ENCODE measurements at places on chromosomes 16 and 17. TPM values are rescaled to one million over a fixed set of nuclear protein-coding genes. Genes with fewer than 3 reads are reported as not detected.

GRCh38 chr17:66367107-66367506 lies 64.7 kb downstream of the PRKCA start:
- DNase-seq: no peak

DNA sequence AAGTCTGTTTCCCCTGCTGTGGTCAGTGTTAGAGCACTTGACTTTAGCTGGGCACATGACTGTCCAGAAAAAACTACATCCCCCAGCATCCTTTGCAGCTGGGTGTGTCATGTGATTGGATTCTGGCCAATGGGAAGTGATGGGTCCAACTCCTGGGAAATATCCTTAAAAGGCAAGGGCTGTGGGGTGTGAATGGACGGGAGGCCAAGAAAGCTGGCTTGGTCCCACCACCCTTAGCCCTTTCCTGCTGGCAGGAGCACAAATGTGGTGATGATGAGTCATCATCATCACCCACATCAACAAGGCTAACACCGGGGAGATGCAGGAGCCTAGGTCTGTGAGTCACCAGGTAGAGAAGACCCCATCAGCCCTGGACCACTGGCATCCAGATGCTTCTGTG lies 341.7 kb downstream of the C16orf95 start:
- DNase-seq: no peak

GRCh38 chr16:732936-733335 lies 6.0 kb downstream of the HAGHL start:
- peak; percentile 32 for DNase-seq

GRCh38 chr16:57804111-57804837 lies 2.0 kb upstream of the KIFC3 start:
- no peak for DNase-seq

- DNase-seq: no peak
These were observed 148.9 kb downstream of the CMIP start for GRCh38 chr16:81593481-81593880.

DNA sequence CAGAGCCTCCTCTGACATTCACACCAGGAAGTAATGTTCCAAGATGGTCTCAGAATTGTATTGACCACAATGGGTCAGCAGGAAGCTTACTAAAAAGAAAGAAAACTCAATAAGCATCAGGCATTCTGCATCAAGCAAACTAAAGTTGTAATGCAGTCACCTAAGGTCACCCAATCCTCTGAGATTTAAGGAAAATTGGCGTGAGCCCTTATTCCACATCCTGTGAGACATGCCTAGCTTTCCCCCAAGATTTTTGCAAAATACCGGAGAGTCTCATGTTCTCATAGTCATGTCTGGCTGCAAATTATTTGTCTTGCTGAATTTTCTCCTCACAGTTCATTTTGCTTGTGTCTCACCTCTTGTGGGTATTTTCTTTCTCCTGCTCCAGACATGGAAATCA lies 417.1 kb upstream of the SOX9 start:
- DNase-seq: no peak

DNA sequence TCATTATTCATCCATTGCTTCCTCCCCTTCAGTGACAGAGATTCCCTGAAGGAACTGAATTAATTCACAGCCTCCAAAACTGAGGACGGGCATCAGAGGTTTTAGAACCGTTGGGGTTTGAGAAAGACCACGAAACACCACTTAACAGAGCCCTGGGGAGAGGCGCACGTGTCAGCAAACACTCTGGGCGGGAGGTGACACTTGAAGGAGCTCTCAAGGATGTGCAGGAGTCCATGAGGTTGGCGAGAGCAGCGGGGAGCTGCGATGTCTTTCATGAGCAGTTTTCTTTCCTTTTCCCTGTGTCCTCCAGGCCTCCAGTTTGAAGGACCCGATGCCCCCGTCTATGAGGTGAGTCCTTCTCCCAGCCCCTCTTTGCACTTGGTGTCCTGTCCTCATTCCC lies 23.7 kb downstream of the B4GALNT2 start:
- no peak for DNase-seq

DNA sequence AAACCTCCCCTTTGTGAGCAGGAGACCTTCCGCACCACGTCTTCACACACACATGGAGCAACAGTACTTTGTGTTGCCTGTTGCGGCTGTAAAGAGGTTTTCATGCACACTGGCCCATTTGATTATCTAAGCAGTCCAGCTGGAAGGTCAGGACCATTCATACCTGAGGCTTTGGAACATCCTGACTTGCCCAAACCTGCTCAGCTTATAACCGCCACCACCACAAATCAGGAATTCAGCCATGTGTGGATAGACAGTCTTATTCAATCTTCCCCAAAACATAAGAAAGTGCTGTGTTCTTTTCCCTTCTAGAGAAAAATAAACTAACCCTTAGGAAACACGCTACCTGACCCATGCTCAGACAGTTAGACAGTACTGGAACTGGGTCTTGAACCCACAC lies 81.6 kb upstream of the XYLT1 start:
- no peak for DNase-seq

- DNase-seq: no peak
These were observed 4.1 kb downstream of the NXN start for GRCh38 chr17:975371-975915.

DNA sequence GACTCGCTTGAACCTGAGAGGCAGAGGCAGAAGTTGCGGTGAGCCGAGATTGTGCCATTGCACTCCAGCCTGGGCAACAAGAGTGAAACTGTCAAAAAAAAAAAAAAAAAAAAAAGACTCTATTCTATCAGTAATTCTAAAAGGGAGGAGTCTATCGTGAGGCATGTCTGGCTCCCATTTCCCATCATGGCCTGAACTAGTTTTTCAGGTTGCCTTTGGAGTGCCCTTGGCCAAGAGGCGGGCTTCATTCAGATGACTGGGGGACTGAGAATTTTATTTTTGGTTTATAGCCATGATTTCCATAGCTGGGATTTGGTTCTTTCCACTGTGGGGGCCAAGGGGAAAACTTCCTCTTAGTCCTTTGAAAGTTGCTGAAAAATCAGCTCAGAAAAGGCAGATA lies 3.5 kb upstream of the SNX29 start:
- DNase-seq: peak; percentile 53

DNA sequence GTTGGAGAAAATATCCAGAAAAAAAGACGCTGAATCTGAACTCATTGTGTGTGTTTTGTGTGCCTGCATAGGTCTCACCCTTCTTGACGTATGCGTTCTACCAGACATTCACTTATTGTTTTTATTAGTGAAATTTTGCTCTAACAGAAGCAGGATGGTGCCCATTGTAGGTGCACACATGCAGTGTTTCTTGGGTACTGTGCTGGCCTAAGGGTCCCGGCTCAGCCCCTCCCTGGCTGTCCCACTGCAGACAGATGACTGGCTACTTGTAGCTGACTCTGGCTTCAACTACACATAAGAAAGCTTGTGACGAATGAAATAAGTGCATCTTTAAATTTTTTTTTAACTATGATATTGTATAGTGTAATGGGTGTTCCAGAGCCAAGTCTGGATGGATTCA lies 227.0 kb downstream of the CBLN1 start:
- DNase-seq: no peak

DNA sequence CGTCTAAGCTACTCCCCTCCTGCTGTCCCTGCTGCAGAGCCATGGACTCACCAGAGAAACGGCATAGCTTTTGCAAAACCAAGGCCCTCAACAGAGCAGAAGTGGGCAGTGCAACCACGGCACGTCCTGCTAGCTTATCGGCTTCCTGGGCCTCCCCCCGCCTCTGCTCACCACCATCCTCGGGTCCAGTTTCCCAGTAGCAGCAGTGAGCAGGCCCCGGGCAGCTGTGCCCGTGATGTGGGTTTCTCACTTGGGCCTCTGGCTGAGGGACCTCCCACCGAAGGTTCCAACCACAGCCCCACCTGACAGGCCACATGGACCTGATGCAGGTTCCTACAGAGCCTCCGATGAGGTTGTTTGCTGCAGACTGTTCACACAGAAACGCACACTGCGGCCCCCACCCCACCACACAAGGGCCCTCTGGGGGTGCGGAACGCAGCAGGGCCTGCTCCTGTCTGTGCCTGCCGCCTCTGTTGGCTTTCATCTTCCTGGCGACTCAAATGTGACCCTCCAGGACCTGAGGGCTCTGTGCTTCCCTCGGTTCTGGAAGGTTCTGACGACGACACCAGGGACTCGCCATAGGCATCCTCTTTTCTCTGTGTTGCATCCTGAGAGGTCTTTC lies 24.8 kb downstream of the PDIA2 start:
- DNase-seq: no peak

DNA sequence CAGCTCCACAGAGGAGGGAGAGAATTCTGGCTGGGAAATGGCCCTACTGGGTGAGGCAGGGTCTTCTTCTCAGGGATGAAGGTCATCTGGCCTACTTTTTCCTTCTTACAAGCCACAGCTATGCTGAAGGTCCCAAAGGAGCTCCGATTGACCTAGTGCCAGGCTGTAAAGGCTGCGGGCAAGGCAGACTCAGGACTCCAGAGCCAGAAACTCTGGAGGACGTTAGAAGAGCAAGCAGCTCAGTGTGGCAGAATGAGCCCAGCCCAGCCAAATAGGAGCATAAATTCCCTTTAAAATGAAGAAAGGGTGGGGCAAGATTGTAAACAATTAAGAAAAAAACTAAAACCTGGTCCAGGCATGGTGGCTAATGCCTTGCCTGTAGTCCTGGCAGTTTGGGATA lies 20.1 kb upstream of the CNOT1 start:
- DNase-seq: no peak

DNA sequence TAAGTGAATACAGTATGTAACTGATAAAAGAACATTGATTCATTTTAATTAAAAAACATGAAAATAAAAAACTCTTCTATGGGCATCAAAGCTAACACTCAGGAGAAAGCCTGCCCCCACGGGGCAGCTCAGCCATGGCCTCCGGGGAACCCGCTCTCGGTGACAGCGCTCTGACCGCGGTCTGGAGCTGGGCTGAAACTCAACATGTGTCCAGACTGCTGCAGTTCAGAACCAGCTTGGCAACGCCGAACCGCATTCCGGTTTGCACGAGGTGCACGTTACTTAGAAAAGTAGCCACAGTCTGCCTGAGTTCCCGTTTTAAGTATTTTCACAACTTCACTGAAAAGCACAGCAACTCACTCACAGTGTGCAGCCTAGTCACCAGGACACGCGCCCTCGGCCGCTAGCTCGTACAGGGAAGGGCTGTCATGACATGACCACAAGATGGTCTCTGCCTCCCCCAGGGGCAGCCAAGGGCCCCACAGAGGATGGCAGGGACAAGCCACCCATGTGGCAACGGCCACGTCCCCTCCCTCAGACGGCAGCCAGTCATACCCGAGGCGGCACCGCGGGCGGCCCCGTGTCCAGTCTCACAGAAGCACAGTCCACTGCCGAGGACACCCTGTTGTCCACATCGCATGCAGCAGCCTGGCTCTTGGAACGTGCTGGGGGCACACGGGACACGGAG lies 77.1 kb upstream of the METRNL start:
- no peak for DNase-seq

DNA sequence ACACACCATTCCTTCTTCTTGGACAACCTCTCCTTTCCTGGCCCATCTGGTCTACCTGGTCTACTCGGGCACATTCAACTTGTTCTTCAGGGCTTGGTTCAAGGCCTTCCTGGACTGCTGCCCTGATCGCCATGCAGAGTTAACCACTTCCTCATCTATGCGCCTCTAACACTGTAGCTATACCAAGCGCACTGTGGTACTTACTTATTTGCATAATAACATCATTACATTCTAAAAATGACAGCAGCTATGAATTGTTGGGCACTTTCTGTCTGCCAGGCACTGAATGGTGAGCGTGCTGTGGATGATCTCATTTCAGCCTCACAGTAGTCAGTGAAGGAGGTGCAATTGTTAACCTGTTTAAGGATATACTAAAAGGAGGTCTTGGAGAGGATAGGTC lies 66.9 kb upstream of the SDK2 start:
- no peak for DNase-seq

DNA sequence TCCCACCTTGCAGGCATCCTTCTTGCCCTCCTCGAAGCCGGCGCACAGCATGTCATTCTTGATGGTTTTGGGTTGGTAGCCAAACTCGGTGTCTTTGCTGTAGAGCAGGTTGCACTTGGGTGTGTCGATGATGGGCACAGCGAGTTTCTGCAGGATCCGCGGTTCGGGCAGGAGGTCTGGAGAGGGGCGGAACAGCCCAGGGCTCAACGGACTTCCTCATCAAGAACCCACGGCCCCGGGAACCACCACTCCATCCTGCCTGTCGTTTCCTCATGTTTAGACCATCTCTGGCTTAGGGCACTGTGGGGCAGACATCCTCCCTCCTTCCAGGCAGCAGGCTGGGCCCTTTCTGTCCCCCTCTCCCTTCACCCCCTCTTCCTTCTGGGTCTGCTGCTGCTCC lies 6.5 kb downstream of the PRSS27 start:
- no peak for DNase-seq

DNA sequence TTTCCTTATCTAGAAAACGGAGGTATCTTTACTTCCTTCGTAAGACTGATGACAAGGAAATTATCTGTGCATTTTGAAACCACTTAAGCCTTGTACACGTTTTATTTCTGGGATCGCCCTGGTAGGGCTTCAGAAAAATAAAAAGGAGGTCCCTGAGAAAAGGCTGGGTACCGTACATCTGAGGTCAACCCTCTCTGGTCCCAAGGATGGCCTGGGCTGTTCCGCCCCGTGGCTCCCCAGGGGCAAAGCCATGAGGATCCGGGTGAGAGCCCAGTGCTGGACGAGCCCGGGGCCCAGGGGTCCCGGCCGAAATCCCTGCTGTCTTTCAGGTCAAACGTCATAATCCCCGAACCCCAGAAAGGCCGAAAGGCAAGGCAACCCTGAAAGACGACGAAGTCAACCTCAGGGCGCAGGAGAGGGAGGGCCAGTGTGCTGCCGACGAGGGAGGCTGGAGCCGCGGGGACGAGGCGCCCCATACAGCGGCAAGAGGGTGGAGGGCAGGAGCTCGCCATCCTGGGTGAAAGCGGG lies 656 bp upstream of the FUS start:
- DNase-seq: no peak

GRCh38 chr16:30145657-30146056 lies 22.6 kb upstream of the MAPK3 start:
- no peak for DNase-seq

GRCh38 chr16:84042879-84043485 lies 387 bp upstream of the SLC38A8 start:
- peak; percentile 46 for DNase-seq

DNA sequence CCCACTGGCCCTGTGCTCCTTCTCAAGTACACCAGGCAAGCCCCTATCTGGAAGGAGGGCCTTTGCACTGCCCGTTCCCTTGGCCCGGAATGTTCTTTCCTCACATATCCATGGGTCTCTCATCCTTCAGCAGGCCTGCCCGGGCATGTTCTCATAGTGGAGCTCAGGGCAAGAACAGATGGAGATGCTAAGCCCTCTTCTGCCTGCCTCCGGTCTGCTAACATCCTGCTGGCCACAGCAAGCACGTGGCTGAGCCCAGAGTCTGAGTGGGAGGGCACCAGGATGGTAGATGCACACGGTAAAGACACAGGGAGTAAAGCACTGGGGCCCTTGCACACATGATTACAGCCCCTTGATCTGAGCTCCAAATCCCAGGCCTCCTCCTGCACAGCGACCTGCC lies 19.8 kb upstream of the ANKRD40CL start:
- no peak for DNase-seq

GRCh38 chr17:12839042-12839441 lies 49.7 kb downstream of the ARHGAP44 start:
- DNase-seq: no peak

Gene KRT24
- not detected for total RNA-seq

Gene GPR139
- total RNA-seq: not detected

Gene FAM222B
- 14.2 TPM for total RNA-seq

Gene POLG2
- 23.3 TPM for total RNA-seq

Gene QRICH2
- total RNA-seq: 3.3 TPM

Gene CCL3
- total RNA-seq: not detected

Gene KRTAP4-12
- total RNA-seq: not detected

Gene SLC13A2
- not detected for total RNA-seq

Gene FBXO31
- 18.8 TPM for total RNA-seq

Gene ASGR2
- not detected for total RNA-seq

Gene MFAP4
- total RNA-seq: not detected
